ENCODE measurements at places on chromosomes 4 and X.

DNA sequence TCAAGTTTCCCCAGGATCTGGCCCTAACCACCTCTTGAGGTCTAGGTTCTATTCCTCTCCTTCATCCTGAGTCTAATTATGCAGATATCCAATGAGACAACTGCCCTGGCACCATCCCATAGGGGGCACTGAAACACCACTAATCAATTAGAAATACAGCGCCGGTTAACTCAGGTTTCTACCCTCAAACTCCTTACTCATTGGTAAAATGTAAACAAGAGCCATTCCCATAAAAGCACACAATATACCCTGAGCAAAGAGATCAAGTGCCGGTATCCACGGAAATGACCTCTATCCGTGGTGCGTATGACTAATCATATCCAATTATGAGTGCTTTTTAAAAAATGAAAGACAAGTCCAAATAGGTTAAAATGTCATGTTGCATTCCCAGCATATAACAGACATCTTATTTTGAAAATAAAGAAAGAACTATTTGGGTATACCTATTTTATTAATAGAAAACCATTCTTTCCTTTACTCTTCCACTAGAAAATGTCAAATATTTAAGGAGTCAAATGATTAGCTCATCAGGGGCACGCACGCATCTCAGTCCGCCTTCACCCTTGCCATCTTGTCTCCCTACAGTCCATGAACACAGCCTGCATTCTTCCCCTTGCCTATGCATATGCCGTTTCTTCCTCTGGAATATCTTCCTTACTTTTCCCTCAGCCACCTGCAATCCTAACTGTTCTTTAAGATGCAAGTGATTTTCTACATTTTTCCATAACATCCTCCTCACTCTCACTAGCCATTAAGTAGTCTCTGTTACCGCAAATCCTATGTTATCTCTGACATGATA lies 141.1 kb downstream of the MAML3 start:
- peak; percentile 72 for DNase-seq

DNA sequence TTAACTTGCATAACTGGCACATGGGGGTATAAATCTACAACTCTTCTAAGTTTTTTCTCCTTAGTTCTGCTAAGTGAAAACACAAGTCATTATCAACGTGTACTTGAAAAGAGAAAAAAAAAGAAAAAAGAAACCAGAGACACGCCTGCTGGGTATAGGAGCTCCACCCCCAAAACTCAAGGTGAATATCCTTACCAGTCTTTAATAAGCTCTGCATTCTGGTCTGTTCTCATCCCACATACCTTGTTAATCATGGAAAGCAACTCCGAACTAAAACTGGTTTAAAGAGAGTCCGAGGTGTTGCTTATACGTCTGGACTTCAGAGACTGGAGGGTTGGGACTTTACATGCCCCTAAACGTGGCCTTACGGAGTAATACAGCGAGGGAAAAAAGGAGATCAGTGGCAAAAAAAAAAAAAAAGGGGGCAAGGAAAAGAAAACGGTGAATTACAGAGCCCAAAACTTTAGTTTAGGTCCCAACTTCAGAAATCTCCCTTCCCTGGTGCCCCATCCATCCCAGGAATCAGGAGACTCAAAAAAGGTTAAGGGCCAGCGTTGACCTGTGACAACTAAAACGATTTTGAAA lies 1.0 kb downstream of the PGRMC2 start:
- no peak for DNase-seq

DNA sequence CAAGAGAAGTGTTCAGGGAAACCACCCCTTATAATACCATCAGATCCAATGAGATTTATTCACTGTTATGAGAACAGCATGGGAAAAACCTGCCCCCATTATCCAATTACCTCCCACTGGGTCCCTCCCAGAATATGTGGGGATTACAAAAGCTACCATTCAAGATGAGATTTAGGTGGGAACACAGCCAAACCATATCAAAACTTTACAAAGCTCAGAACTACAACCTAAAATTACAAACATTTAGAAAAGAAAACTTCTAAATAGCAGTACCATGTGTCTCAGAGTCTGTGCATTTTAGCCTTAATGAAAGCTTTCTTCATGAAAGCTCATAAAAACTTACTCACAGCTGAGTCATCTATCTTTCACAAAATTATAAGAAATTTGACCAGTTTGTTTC lies 1442.8 kb upstream of the PCDH7 start:
- DNase-seq, result no peak

DNA sequence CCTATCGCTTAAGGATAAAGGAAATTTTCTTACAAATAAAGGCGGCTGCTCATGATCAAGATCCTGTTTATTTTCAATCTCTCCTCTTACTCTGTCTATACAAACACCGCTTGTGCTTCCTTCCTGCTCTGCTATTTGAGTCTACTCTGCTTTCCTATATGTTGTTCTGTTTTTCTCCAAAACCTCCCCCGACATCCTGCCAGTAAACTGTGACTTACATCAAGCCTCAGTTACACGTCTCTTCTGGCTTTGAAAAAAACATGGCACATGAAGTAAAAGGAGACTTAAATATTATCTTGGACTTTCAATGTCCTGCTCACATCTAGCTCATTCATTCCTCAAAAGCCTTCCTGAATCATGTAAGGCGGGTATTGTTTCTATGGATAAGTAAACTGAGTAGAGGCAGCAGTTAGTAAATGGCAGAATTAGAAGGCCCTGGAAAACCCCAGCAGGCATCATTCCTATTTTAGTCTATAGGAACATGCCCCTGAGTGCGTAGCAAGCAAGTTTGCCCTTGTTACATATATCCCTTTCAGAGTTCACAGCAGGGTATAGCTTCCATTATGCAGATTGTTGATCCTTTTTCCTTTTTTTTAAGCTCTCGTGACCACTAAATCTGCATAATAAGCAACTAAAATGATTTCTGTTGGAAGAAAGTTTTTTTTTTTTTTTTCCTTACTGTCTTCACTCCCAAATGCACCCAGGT lies 280.1 kb downstream of the RAPGEF2 start:
- DNase-seq, result no peak

GRCh38 chr4:119041396-119041795 lies 94.2 kb upstream of the MYOZ2 start:
- no peak for DNase-seq

GRCh38 chr4:79385641-79386040 lies 22.4 kb downstream of the GK2 start:
- DNase-seq, result no peak

- DNase-seq, result no peak
Observed at GRCh38 chrX:128165884-128166408, 113.7 kb upstream of the ACTRT1 start.

GRCh38 chrX:23759821-23760220 lies 16.7 kb upstream of the ACOT9 start:
- no peak for DNase-seq

GRCh38 chr4:69823481-69824186 lies 36.3 kb downstream of the SULT1E1 start:
- DNase-seq, result no peak

GRCh38 chr4:14841801-14842768 lies 160.2 kb upstream of the CPEB2 start:
- DNase-seq, result no peak

- DNase-seq, result no peak
Observed at GRCh38 chr4:67624939-67625338, 66.4 kb downstream of the STAP1 start.

- no peak for DNase-seq
Observed at GRCh38 chr4:180827232-180828009, 1415.8 kb upstream of the TENM3 start.

DNA sequence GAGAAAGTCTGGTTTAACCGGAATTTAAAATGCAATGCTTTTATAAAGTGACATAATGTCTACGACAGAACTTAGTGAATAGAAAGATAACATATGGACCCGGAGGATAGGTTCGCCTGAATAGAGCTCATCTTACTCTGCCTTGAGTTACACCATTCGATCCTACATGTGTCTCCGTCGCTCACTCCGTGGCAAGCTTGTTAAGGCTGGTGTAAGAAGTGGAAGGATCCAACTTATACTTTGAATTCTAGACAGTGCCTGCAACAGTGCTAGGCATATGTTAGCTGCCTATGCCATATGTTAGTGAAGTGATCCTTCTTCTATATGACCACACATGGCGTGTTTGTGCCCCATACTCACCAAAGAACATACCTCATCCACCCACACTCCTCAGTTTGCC lies 50.9 kb downstream of the SEL1L3 start:
- DNase-seq, result no peak

GRCh38 chr4:145681956-145682355 lies 2.0 kb downstream of the C4orf51 start:
- DNase-seq, result no peak

GRCh38 chr4:104868958-104869357 lies 277.7 kb upstream of the TET2 start:
- no peak for DNase-seq

DNA sequence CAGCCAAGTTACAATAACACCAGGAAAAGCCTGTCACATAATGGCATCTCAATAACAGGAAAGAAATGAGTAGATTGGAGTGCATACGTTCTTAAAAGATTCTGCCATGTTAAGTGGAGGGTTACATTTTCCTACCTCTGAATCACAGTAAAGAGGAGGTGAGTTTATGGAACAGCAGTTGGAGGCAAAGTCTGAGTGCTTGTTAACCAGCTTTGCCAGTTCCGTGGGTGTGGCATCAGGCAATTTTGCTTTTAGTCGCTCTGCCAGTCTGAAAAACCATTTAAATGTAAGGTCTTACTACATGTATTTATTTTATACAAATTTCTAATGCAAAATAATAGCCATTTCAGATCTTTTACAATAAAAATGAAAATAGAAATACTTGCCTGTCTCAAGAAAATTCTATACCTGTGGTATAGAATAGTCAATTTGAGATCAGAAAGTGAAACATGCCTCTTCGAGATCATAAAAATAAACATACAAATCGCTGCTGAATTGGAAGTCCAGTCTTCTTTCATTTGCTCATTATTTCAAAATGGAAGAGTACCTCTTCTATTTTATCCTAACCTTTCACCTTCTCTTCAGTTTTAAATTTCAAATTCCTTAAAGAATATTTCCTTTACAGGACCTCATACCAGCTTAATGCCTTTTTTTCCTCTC lies 31.4 kb downstream of the GC start:
- DNase-seq, result no peak

Measured in activated CD8-positive, alpha-beta memory T cell treated with anti-CD3 and anti-CD28 coated beads for 24 hours (primary cell).